ENCODE measurements at places on chromosomes 12 and 14. TPM values are rescaled to one million over a fixed set of nuclear protein-coding genes. Genes with fewer than 3 reads are reported as not detected.

Gene TPCN1
- total RNA-seq, result 28.9 TPM

Gene ARHGDIB
- 1.5 TPM for total RNA-seq

Gene CIDEB
- total RNA-seq, result 0.36 TPM

Gene COL2A1
- under 0.01 TPM for total RNA-seq

Gene GLT8D2
- 52.5 TPM for total RNA-seq

Gene PMCH
- total RNA-seq, result not detected

Gene C12orf54
- not detected for total RNA-seq

Gene DDIT3
- 136 TPM for total RNA-seq

Gene CCDC196
- total RNA-seq, result not detected

Gene ACOT4
- 1.8 TPM for total RNA-seq

Gene RASSF8
- total RNA-seq, result 97.4 TPM

Gene LRRK2
- 5.1 TPM for total RNA-seq

Gene PLEKHG7
- not detected for total RNA-seq

Gene MSI1
- total RNA-seq, result under 0.01 TPM

Gene LALBA
- total RNA-seq, result not detected

Gene KRT2
- not detected for total RNA-seq
